ENCODE measurements at places on chromosomes 5 and 9. TPM values are rescaled to one million over a fixed set of nuclear protein-coding genes. Genes with fewer than 3 reads are reported as not detected.

Gene SLC28A3
- total RNA-seq = 0.03 TPM

Gene CMBL
- total RNA-seq = 21.9 TPM

Gene RFX3
- 1.2 TPM for total RNA-seq

Gene GDA
- total RNA-seq = 1.0 TPM

Gene IL13
- total RNA-seq = not detected
